ENCODE measurements at places on chromosomes 16 and 17. TPM values are rescaled to one million over a fixed set of nuclear protein-coding genes. Genes with fewer than 3 reads are reported as not detected.

The SDR42E2 gene
- total RNA-seq = not detected

The GLOD4 gene
- 32.9 TPM for total RNA-seq

The TNP2 gene
- total RNA-seq = not detected

The CIBAR2 gene
- not detected for total RNA-seq

The TMEM11 gene
- 22.0 TPM for total RNA-seq

The ASIC2 gene
- not detected for total RNA-seq

The KCNH4 gene
- not detected for total RNA-seq

The ANKRD40CL gene
- not detected for total RNA-seq

The GRAPL gene
- 1.2 TPM for total RNA-seq

The IRF8 gene
- 48.9 TPM for total RNA-seq

The PABPN1L gene
- total RNA-seq = not detected

The NHLRC4 gene
- total RNA-seq = not detected

The HEATR9 gene
- total RNA-seq = not detected

All from subcutaneous adipose tissue (tissue), 4 donors.